ENCODE measurements at places on chromosomes 11 and 22. TPM values are rescaled to one million over a fixed set of nuclear protein-coding genes. Genes with fewer than 3 reads are reported as not detected.

DNA sequence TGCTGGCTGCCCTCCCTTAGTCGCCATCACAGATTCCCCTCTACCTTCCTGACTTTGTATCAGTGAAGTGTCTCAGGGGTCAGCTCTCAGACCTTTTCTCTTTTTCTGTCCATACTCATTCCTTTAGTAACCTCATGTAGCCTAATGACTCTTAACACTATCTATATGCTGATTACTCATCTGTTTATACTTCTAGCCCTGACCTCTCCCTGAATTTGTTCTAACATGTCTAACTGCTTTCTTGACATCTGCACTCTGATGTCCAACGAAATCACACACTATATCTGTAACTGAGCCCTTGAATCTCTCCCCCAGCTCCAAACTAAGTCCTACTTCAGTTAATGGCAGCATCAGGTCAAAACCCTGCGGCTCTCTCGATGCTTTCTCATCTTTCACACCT is 135.8 kb upstream of the TIMP3 start:
- no peaks in the 10 kb centered on the region for H3K36me3 ChIP-seq
- DNase-seq = no peak
- peaks cover 16% of the 10 kb centered on the region for H3K4me1 ChIP-seq
- no peaks in the 10 kb centered on the region for H3K27me3 ChIP-seq

DNA sequence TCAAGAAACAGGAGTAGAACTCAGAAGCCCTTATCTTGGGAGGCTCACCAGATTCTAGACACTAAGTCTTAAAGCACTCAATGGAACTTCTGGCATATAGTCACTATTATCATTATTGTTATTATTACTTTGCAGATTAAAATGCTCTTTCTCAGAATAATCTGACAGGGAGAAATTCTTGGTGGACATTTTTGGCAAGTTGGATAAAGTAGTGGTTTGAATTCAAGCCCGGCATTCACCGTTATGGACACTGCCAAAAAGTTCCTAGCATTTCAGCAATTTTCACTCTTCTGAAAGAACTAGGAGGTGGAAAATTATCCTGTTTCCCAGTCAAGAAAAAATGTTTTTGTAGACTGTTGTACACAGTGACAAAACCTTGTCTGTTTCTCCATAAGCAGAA is 179.6 kb upstream of the ISX start:
- DNase-seq = no peak
- H3K27me3 ChIP-seq = no peaks in the 10 kb centered on the region
- no peaks in the 10 kb centered on the region for H3K4me1 ChIP-seq
- no peaks in the 10 kb centered on the region for H3K36me3 ChIP-seq

DNA sequence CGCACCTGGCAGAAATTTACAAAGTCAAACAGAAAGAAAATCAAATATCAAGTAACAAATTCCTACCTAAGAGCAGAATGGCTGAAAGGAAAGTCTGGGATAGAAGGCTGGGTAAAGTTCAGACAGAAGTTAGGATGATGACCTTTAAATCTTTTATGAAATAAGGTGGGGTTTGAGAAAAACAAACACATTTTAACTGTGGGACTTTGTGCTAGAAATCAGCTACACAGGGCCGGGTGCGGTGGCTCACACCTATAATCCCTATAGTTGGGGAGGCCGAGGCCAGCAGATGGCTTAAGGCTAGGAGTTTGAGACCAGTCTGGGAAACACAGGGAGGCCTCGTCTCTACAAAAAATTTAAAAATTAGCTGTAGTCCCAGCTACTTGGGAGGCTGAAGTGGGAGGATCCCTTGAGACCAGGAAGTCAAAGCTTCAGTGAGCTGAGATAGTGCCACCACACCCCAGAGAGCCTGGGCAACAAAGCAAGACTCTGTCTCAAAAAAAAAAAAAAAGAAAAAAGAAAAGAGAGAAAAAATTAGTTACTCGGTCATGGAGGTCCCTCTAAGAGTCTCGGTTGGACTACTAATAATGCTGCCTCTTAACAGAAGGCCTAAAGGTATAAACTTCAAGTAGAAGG is 119.7 kb upstream of the BID start:
- H3K4me3 ChIP-seq = no peak overlapping the region
- no peaks in the 10 kb centered on the region for H3K27me3 ChIP-seq

GRCh38 chr11:65390099-65390941 is 3.9 kb downstream of the FRMD8 start:
- no peak for DNase-seq
- peak overlapping the region; percentile 63 for H3K4me3 ChIP-seq
- H3K27ac ChIP-seq = peak overlapping the region; percentile 87
- H3K36me3 ChIP-seq = peaks cover 4% of the 10 kb centered on the region
- no peaks in the 10 kb centered on the region for H3K27me3 ChIP-seq
- H3K4me1 ChIP-seq = peaks cover 55% of the 10 kb centered on the region

DNA sequence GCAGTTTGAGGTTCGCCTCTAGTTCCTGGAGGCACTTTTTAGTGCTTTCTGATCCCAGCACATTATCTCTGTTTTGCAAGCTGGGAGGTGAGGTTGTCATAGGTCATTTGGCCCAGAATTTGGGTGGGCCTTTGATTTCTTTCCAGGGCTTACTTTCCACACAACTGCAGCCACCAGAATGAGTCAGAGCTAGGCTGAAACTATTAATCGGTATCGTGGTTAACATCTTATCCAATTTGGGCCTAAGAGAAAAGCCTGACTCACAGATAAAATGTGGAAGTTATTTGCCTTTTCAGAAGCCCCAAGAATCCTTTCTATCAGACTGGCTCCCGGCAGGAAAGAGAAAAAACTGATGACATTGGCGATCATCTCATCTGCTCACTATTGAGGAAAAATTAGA is 166.4 kb downstream of the KIRREL3 start:
- peaks cover 6% of the 10 kb centered on the region for H3K4me1 ChIP-seq
- H3K36me3 ChIP-seq = no peaks in the 10 kb centered on the region
- no peak for DNase-seq
- no peaks in the 10 kb centered on the region for H3K27me3 ChIP-seq
- no peak overlapping the region for H3K27ac ChIP-seq
- no peak overlapping the region for H3K4me3 ChIP-seq

DNA sequence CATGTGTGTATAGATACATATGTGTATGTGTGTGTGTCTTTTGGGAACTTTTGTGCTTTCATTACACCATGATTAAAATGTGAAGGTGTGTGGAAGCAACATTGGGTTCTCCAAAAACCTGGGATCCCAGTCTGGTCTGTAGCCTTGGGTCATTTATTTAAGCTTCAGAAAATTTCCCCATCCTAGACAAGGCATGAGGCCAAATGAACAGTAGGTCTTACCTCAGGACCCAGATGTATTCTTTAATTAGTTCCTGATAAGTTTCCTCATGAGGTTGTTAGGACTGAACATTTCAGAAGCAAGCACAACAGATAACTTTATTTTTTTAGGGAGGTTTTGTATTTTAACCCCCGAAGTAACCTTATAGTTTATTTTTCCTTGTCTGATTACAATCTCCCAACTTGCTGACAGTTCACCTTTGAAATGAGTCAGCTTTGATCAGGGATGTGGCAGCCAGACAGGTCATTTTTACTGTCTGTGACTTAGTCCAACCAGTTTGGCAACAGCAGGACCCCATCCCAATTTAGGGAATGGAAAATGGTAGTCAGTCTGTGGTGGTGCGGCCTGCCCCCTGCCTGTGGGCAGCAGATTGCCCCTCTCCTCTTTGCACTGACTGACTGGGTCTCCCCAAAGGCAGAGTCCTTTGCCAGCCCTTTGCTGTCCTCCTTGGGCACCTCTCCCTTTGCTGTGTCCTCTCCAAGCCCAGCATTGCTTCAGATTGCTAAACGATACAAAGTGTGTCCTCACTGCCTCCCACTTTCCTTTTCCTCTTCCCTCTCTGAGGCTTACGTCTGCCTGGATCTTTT is 88.3 kb downstream of the NAV2 start:
- no peaks in the 10 kb centered on the region for H3K27me3 ChIP-seq
- peaks cover 26% of the 10 kb centered on the region for H3K4me1 ChIP-seq
- peaks cover 6% of the 10 kb centered on the region for H3K36me3 ChIP-seq
- DNase-seq = no peak
- H3K27ac ChIP-seq = no peak overlapping the region
- H3K4me3 ChIP-seq = no peak overlapping the region

DNA sequence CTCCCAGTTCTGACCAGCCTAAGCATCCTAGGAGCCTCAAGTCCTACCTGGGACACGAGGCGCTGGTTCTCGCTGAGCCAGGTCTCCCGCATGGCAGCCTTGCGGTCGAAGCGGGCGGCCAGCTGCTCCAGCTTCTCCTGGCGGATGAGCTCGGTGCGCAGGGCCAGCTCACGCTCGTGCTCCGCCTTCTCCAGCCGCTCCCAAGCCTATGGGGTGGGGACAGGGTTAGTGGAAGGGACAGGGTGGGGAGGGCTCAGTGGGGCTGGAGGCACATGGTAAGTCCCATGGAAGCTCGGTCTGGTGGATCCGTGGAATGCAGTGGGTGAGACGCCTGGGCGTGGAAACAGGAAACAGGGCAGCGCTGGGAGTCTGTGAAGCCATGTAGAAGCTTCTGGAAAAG is 20.9 kb downstream of the SPTBN2 start:
- H3K4me3 ChIP-seq = no peak overlapping the region
- H3K4me1 ChIP-seq = no peaks in the 10 kb centered on the region
- H3K36me3 ChIP-seq = peaks cover 3% of the 10 kb centered on the region
- H3K27ac ChIP-seq = no peak overlapping the region

DNA sequence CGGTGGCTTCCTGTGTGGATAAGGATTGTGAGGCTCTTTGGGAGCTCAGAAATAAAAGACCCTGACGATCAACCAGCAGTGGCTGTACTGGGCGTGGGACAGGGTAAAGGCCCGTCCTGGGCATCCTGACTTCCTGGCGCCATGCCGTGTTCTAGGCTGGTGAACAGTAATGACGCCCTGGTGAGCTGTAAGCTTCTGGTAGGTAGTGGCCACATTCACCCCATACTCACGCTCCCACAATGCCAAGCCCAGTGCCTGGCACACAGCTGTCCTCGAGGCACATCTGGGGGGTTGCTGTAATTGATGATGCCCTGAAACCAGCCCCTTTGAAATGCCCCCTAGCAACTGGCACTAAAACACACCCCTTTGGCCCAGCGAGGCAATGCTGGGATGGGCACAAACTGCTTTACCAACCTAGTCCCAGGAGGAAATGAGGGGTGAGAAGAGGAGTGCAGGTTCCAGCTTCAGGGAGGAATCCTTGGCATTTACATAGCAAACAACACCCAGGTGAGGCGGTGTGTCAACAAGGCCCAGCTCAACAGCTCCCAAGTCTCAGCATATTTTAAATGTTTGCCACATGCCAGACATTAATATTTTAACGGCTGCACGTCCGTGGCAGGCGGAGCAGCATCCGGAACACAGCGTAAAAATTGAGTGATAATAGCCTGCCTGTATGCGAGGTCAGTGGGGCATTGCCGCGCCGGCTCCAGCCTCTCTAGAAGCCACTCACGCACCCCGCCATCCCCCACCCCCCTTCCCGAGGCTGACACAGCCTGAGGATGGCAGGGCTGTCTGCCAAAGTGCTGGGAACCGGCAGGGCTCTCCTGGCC is 79.3 kb downstream of the DSCAML1 start:
- peaks cover 27% of the 10 kb centered on the region for H3K27me3 ChIP-seq
- H3K4me3 ChIP-seq = no peak overlapping the region
- no peak for DNase-seq
- no peak overlapping the region for H3K27ac ChIP-seq

DNA sequence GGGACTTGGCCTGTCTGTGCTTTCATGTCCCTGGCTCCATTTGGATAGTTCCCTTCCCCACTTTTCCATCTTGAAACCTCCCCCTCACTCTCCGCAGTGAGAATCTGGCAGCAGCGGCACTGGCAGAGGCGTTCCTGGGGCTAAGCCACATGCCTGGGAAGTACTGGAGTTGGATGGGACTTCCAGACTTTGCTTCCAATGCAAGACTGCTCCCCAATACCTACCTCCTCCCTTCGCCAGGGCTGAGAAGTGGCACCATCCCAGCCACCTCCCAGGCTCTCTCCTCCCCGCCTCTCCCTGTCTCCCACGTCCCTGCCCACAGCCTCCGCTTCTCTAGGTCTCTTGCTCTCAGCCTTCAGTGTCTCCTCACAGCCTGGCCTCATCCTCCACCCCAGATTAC is 16.6 kb downstream of the TST start:
- H3K27ac ChIP-seq = no peak overlapping the region
- peaks cover 2% of the 10 kb centered on the region for H3K4me1 ChIP-seq
- no peak for DNase-seq
- peaks cover 34% of the 10 kb centered on the region for H3K27me3 ChIP-seq

Gene NRXN2
- total RNA-seq = 3.0 TPM

Gene SLC22A6
- not detected for total RNA-seq

DNA sequence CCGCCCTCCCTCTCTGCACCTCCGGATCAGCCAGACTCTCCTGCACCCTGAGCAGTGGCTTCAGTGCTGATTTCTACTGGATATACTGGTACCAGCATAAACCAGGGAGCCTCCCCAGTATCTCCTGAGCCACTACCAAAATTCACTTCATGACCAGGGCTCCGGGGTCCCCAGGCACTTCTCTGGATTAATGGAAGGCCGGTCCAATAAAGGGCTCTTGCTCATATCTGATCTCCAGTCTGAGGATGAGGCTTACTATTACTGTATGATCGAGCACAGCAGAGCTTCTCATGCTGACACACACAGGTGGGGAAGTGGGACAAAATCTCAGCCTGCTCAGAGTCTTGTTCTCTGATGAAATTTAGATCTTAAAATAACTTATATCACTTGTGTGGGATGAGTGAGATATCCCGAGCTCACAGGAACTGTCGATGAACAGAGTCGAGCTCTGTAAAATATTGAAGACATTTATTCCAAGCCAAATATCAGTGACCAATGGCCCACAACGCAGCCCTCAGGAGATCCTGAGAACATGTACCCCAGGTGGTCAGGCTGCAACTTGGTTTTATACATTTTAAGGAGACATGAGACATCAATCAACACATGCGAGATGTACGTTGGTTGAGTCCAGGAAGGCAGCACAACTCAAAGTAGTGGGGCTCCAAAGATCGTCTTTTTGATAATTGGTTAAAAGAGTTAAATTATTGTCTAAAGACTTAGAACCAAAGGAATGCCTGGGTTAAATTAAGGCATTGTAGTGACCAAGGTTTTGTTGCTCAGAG is 93.0 kb upstream of the TOP3B start:
- H3K36me3 ChIP-seq = no peaks in the 10 kb centered on the region
- H3K27ac ChIP-seq = peak overlapping the region; percentile 60
- H3K27me3 ChIP-seq = peaks cover 18% of the 10 kb centered on the region
- peaks cover 44% of the 10 kb centered on the region for H3K4me1 ChIP-seq

Gene NUCB2
- total RNA-seq = 231 TPM

Gene POU2AF2
- total RNA-seq = not detected

DNA sequence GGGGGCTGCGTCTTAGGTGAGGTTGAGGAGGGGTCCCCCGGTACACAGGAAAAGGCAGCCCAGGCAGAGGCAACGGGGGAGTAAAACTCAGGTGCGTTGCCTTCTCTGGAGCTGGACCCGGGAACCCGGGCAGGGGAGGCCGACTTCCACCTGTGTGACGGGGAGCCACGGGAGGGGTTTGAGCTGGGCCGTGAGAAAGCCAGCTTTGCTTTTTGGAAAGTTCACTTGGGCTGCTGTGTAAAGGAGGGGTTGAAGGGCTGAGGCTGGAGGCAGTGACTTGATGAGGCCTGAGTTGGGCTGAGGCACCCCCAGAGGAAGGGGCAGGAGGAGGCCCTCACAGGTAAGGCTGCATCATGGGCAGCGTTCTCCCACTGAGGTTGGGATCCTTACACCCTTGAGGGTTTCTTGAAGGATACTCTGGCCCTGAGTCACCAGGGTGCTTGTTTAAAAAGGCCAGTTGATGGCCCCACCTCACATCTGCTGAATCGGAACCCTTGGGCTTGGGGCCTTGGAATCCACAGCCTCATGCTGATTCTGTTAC is 47.2 kb downstream of the CHRDL2 start:
- H3K4me1 ChIP-seq = peaks cover 36% of the 10 kb centered on the region
- H3K36me3 ChIP-seq = no peaks in the 10 kb centered on the region
- peak overlapping the region; percentile 31 for H3K4me3 ChIP-seq
- H3K27me3 ChIP-seq = no peaks in the 10 kb centered on the region

Gene LSP1
- 7.4 TPM for total RNA-seq
